Posterior cingulate gyrus (tissue), 11 donors: ENCODE measurements at places on chromosomes 2 and 18.

- DNase-seq = no peak
These were observed 35.6 kb upstream of the PNPT1 start for GRCh38 chr2:55729136-55729685.

DNA sequence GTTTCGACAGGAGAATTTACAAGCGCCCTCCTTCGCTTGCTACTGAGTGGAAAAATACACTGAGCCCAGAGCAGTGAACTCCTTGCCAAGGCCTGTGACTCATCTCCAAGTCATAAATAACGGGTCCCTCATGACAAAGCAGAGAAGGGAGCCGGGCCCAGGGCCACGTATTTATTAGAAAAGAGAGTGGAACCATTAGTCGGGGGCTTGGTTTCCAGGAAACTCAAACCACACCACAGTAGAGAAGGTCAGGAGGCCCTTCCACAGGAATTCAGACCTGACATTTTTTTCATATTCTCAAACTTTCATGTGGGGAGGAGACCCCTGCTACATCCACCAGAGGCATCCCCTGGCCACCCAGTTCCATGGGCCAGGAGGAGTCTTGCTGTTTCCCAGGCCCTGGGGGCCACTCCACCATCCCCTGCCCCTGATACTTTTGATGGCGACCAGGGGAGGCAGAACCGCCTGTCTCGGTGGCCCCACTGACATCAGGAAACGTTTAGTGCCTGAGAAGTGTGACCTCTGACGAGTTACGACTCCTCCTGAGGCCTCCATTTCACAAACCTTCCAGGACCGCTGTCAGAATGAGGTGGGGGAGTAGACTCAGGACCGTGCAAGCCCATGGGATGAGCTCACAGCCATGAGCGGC is 289.7 kb downstream of the DYSF start:
- no peak for DNase-seq

DNA sequence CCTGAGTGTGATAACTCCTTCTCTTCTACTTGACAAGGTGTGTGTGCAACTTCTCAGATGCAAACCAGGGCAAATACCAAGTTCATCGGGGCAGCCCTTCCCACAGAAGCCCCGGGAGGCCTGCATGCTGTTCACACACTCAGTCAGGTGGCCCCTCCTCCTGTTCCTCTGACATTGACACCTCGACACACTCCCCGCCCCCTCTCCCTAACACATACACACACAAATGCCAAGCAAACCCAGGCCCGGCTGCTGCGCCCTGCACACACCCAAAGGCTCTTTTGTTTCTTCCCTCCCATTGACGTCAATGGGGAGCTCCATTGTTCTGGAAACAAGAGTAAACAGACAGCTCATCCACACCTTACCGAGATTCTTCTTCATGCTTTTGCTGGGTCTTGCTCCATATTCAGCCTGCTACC is 1.7 kb upstream of the PER2 start:
- no peak for DNase-seq

DNA sequence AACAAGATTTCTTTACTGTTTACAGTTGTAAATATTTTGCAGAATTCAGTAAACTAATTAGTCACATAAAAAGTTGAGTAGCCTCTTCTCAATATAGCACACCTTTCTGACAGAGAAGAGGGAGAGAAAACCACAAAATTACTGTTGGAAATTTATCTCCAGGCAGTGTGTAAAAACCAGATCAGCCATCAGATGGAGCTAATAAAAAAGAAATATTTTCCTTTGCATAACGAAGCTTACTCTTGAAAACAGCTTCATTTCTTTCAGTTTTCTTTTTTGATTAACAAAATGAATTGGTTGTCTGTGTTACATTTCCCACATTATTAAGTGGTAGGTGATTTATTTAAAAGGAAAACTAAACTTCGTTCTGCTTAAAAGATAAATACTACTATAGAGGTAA is 259.3 kb upstream of the KCNJ3 start:
- DNase-seq = no peak

DNA sequence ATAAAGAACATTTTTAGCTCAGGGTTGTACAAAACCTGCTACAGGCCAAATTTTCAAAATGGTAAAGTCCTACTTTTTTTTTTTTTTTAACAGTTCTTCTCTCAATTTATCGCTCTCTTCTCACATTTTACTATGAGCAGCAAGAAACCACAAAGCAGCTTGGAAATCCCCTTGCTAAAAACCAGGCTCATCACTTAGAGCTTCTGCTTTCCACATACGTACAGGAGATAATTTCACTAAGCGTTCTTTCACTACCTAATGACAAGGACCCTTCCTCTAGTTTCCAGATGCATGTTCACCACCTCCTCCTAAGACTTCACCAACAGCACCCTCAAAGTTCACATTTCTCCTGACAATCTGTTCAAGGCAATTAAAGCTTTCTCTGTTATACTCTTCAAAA is 294.9 kb upstream of the CYRIA start:
- DNase-seq = no peak

DNA sequence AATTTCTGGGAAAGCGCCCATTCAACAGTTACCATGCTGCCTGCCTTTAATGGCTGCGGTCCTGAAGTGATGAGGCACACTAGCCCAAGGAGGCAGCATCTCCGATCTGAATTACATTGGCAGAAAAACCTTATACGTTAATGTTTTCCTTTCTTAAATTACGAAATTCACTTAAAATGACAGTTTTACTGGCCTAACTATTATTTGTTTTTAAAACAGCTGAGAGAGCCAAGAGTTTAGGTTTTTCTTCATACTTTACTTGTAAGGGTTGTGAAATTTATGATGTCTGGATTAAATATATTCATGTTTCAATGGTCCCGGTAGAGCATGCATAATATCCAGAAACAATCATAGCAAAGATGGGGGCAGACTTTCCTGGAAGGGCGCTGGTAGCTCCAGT is 115.2 kb upstream of the REV1 start:
- no peak for DNase-seq

- DNase-seq = peak; percentile 17
These were observed 24.2 kb downstream of the CTIF start for GRCh38 chr18:48563027-48563426.

DNA sequence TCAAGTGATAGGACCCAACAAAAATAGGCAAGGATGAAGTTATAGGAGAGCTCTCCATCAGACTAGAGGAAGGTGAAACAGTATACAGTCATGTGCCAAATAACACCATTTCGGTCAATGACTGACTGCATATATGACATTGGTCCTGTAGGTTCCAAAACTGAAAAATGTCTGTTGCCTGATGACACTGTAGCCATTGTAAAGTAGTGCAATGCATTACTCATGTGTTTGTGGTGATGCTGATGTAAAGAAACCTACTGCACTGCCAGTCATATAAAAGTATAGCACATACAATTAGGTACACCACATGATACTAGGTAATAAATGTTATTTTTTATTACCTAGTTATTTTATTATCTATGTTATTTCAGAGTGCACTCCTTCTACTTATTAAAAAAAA is 147.9 kb downstream of the GREB1L start:
- DNase-seq = no peak
